AG20443 (cell line): ENCODE measurements at places on chromosomes 4 and X.

DNA sequence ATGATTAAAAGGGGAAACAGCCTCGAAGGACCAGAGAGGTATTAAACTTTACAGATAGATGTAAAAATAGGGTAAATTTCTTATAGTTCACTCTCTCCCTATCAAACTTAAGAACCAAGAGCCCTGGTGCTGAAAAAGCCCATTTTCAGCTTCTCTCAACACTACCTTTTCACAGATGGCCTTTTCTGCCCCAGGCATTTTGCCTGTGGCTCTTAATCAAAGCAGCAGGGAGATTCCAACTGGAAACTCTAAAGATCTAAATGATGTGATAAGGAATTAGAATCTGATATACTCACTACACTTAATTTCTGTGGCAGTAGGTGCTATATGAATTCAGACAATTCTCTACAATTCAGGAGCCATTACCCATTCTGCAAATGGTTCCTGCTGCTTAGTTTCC lies 60.0 kb downstream of the AMMECR1 start:
- DNase-seq: no peak

DNA sequence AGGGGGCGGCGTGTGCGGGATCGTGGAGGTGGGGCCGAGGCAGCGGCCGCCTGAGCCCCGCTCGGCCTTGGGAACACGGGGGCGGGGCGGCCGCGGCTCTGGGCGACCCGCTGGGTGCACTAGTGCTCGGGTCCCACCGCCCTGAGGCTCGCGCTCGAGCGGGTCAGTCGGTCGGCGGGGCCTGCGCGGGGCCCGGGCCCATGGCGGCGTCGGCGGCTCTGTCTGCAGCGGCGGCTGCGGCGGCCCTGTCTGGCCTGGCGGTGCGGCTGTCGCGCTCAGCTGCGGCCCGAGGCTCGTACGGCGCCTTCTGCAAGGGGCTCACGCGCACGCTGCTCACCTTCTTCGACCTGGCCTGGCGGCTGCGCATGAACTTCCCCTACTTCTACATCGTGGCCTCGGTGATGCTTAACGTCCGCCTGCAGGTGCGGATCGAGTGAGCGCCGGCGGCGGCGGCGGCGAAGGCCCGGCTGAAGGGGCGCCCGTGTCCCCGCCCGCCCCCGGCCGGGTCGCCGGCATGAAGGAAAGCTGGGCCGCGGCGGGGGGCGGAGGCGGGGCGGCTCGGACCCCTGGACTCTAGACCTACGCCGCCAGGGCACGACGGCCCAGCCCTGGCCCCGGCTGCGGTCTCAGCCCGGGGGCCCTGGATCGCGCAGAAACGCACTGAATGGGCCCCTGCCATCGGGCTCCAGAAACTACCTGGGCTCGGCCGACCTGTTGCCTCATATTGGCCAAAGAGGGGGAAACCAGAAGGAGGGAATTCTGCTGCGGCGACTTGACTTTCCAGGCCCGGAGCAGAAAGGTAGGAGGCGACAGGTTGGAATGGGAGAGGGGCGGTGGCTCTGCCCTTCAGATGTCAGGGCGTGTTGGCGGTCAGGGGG lies at the start of gene SMIM10L2A:
SMIM10L2A (plus strand) TSS at position 13 of the 878 bp plus-strand sequence; CDS start at position 201, 188 bp downstream.
- no peak for DNase-seq

- no peak for DNase-seq
Measured at GRCh38 chr4:10534820-10535219, 77.6 kb upstream of the ZNF518B start.

DNA sequence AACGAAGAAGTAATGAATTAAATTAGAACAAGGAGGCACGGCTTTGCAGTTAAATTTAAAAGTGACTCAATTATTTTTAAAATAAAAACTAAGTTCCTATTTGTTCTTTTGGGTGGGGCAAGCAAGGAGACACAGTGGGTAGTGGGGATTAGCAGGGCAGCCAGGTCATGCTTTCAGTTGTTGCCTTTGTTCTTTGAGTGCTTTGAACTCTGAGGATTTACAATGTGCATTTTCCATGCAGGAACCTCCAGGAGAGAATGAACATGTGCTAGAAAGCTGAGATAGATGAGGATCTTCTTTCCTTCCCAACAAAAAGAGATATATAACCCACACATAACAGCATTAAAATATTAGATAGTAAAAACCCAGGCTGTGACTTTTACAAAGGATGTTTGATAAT lies 420.4 kb upstream of the CTSO start:
- DNase-seq: no peak

DNA sequence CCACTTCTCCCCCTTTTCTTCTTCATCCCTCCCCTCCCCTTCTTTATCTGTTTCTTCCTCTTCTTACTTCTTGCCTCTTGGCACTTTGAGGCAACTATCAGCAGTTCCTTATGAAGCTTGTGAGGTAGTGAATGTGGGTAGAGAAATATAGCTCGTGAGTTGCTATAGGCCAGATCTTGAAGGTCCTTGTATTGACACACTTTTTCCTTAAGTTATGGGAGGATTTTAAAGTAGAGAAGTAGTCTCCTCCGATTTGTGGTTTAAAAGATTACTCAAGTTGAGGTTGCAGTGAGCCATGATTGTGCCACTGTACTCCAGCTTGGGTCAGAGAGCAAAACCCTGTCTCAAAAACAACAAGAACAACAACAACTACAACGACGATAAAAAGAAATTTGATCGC lies 3.4 kb upstream of the RRAGB start:
- no peak for DNase-seq

GRCh38 chr4:122636697-122637096 lies 15.8 kb upstream of the IL21 start:
- no peak for DNase-seq

GRCh38 chr4:15003401-15003890 lies 1.2 kb downstream of the CPEB2 start:
- peak; percentile 58 for DNase-seq

- no peak for DNase-seq
Measured at GRCh38 chr4:120809518-120809917, 113.0 kb downstream of the PRDM5 start.

DNA sequence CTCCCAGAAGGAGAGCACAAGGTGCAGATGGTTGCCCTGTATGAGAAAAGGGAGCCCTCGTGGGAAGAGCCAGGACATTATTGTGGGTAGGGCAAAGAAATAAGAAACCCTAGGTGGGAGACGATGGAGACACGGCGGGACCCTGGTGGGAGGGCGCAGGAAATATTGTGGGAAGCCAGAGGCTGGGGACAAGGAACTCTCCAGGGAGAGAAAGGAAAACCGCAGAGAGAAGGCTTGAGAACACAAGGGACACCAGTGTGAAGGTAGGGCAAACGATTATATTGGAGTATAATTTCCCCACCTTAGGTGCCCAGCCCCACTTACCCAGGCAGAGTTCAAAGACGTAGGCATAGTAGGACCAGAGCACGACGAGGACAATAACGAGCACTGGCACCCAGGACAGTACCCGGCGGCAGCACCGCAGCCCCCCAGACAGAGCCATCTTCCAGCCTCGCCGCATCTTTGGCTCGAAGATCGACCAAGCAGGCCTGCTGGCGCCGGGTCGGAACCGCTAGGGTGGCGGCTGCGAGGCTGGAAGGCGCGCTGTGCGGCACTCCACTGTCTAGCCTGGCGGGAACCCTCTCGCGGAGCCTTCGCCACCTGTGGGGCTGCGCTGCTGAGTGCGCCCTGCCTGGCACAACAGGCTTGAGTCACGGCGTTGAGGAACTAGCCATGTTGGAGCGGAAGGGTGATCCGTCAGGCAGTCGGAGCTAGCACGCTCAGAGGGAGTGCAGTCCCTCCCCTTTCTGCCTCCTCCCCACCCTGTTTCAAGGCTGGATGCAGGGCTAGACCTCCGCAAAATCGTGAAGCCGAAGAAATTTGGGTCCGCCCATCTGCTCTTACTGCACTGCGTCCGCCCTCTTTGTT lies at the start of gene ZDHHC15:
ZDHHC15 (minus strand) TSS at position 473 of the 867 bp plus-strand sequence; CDS start at position 460, 13 bp downstream.
- peak; percentile 29 for DNase-seq

- DNase-seq: no peak
Measured at GRCh38 chr4:4854649-4855295, 4.7 kb upstream of the MSX1 start.

- no peak for DNase-seq
Measured at GRCh38 chr4:152825336-152825735, 45.6 kb downstream of the ARFIP1 start.
